ENCODE measurements at places on chromosomes 4 and X.

GRCh38 chr4:145440292-145441007 lies 41.2 kb upstream of the SMAD1 start:
- no peak for DNase-seq

DNA sequence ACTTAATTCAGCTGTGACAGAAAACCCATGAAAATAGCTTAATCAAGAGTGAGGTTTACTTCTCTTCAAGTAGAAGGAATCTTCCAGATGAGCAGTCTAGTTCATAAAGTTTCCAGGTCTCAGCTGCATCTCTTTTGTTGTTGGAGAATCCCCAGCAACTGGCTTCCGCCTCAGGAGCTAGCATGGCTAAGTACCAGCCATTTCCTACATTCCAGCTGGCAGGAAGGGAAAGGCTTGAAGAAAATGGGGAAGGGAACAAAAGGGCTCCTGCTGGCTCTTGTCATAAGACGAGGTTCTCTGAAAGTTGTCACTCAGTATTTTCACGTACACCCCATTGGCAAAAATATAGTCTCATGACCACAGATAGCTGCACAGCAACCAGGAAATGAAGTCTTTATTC lies 27.3 kb upstream of the TRIM2 start:
- no peak for DNase-seq

DNA sequence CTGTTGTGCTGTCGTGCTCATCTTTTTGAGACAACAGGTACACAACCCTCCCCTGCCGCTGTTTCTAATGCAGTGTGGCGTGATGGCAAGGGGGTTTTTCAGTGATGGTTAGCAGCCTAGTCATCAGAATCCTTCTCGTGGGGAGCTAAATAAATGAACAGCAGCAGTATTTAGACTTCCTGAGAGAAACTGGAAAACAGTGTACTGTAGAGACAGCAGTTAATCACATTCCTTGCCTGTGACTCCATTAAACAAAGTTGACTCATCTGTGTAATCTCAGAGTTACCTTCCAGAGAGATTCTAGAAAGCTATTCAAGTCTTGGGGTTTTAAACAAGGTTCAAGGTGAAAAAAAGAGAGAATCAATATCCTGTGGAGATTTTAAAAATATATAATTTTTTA lies 1753.2 kb upstream of the PCDH7 start:
- DNase-seq = no peak

DNA sequence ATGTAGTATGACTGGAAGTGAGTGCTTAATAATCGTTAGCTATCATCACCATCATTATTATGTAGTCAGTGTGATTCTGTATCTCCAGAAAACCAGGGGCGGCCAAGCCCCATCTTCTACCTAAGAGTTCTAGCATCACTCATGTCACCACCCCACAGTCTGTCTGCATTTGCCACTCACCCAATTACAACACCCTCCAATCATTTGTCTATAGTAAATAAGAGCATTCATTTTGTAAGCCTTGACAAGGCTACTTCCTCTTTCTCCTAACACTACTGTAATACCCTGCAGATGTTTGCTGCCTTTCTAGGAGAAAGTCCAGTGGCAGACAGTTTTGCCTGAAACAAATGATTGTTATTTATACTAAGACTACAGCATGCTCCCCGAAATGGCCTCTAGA lies 15.8 kb upstream of the IL21 start:
- no peak for DNase-seq
